Stimulated activated CD4-positive, alpha-beta T cell treated with anti-CD3 and anti-CD28 coated beads, TNF-alpha, amount 100 ng/mL, for 24 hours (primary cell): ENCODE measurements at places on chromosomes 12 and 14.

DNA sequence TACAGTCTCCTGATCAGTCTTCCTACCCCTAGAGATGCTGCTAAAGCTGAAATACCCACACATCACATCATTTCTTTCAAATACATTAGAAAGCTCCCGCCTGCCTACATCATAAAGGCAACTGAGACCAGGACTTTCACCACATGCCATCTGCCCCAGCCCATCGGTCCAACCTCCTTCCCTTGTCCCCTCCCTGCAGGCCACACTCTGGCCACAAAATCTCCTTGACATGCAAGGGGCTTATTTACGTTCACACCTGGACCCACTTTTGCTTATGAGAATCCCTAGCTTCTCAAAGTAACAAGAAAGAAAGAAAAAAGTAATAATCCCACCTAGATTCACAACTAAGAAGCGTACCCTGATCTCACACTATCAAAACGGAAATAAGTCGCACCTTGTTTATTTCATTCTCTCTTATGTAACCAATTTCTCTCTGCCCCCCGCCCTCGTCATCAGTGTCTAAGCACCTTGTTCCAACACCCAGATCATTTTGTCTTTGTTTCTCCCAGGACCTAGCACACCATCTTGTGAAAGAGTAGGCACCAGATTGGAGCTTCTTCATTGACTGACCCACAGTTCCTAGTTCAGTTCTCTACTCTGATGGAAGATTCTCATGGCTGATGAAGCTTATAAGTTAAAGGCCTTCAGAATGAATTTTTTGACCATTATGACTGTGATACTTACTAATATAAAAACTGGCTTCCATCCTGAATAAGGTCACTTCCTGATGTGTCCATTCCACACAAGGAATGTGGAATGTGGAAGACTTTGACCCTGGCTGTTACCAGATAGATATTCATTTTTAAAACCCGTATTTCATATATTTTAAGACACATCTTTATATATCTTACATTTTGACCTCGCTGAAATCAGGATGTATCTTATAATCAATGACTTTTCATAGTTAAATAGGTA is 7.7 kb downstream of the WSB2 start:
- DNase-seq = no peak

- no peak for DNase-seq
Measured at GRCh38 chr12:459430-460258, at the start of gene B4GALNT3. B4GALNT3 (plus strand) TSS chr12:459939; CDS start chr12:460377, 438 bp downstream.

DNA sequence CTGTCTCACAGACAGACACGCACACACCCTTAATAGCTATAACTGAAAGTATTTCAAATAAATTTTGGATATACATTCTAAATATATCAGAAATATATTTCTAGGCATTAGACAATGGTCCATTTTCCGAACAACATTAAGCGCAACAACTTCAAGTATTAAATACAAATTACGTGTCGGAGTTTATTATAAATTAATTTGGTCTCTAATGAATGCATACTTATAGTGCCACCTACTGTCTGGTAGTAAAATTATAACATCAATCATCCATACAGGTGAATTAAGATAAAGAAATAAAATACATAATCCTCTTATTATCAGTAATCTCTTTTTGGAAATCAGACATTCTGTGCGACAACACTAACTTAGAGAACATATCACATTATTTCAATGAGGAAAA is 27.2 kb upstream of the CMAS start:
- no peak for DNase-seq

DNA sequence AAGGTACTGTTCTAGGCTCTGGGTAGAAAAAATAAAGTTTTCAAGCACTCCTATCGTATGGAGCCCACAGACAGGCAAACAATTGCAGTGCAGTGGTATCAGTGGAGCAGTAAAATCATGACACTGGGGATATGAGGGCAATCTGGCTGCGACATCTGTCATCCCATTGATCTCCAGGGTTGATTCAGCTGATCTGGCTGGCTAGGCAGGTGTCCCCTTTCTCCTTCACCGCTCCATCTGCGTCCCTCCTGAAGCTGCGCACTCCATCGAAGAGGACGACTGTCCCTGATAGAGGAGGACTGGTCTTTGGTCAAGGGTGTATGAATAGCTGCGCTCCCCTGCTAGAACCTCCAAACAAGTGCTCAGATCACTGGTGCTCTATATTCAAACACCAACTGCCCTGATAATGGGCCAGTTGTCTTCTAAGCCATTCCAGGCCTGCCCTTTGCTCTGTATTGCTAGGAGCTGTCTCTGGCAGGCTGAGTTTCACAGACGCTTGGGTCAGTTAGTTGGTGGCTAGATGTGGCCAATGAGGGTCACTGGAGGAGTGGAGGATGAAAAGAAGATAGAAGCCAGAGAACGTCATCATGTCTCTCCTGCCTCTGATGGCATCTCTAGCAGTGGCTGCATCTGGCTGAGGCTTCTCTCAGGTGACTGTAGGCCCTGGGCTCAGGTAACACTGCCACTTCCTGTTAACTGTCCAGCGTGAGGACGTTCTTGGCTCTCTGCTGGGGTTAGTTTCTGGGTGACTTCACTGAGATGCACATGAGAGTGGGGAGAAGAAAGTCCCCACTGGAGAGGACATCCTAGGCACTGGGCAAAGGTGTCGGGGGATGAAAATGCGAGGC is 205.0 kb upstream of the FOXN3 start:
- DNase-seq = no peak

GRCh38 chr14:101257551-101257950 is 303.7 kb upstream of the DIO3 start:
- DNase-seq = no peak

DNA sequence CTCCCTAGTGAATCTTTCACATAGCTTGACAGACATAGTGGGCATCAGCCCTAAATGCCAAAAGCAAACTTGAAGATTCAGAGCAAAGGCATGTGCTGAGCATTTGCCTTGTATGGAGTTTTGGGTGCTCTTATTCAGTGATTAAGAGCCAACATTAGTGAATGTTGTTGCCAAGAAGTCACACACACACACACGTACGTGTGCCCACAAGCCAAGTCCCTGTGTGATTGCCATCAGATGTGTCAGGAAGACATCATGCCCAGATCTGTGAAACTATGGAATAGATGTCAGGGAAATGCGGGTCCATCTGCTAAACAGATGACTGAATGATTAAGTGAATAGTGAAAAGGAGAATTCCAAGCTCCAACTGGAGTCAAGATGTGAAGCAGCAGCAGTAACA is 149.0 kb downstream of the AKAP6 start:
- no peak for DNase-seq

DNA sequence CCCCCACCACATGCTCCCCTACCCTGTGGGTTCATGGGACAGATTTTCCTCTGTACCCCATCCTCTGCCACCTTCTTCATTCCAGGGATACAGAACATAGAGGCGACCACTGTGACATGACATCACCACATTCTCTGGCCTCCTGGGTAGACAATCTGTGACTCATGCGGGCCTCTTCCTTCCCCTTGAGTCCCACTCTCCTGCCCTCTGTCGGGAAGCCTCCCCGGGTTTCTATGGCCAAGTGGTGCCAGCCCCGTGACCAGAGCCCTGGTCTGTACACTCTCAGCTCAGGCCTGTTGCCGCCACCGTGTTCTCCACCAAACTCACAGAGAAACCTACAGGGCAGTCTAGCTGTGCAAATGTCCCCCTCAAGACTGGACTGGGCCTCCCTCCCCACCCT is 8.0 kb downstream of the CLMN start:
- no peak for DNase-seq

GRCh38 chr12:51323317-51323960 is 535 bp downstream of the BIN2 start:
- no peak for DNase-seq

GRCh38 chr14:73787486-73788316 is 63.9 kb upstream of the PTGR2 start:
- peak; percentile 57 for DNase-seq

DNA sequence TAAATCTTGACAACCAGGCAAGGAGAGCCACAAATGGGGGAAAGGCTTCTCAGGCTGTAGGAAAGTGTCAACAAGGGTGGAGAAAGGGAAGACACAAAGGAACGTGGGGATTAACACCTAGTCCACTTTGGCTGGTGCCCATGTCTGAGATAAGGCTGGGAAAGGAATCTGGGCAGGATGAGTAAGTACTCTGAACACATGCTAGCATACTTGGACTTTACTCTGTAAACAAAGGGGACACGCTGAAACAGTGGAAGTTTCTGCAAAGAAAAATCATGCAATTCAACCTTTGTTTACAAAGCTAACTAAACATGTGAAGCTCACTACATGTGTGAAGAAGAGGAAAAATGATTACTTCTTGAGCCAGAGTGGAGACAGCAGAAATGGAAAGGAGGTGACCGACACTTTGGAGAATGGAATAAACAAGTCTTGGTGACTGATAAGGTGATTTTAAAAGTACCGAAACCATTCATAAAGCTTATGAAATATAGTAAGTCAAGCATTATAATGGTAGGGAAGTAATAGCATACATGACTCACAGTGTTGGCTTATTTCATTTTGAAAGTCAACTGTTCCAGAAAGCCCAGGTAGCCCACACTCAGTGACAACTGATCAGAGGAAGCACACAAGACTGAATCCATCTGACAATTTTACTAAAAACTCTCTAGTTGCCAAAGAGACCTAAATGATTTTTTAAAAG is 13.2 kb downstream of the CPNE8 start:
- DNase-seq = no peak

DNA sequence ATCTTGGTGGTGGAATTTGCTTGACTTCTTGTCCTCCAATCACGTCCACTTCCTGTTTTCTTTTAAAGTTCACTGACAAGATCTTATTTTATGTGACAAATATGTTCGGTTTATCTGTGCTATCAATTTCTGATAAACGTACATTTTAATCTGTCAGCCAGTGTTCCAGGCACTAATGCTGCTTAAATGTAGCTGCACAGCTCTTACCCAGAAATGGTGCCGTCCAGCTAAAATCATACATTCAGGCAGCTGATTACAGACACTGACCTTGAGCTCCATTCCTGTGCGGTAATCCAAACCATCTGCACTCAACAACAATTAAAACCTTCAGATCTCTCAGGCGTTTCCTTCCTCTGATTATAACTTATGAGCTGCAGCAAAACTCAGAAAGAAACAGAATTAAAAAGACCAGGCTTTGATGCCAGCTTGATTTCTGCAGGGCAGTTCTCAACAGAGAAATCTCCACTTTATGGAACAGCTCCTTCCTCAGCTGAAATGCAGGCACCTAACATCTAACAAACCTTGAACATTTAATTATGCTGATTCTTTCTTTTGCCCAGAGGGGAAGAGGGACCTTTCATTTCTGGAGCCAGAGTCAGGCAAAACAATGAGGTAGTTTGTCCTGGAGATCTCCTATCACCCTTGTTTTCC is 26.4 kb upstream of the RASSF3 start:
- DNase-seq = no peak

- peak; percentile 63 for DNase-seq
Measured at GRCh38 chr12:57845478-57846284, 848 bp downstream of the CTDSP2 start.

DNA sequence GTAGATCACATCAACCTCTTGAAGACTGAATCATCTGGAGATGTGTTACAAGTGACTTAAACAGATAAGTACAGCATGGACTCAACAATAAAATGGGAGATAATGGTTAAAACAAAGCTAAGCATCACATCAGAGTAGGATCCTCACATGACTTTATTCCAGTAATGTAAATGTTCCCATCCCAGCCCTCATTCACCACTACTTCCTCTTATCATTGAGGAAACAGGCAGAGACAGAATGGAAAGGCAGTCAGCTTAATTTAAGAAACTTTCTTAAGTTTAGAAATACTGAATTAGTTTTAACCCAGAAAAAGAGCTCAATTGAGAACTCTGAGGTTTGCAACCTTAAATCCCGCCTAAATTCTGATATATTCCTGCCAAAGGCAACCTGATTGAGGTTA is 1.2 kb upstream of the ALG10 start:
- DNase-seq = no peak

- DNase-seq = no peak
Measured at GRCh38 chr14:77184396-77185092, 2.9 kb downstream of the TMEM63C start.

DNA sequence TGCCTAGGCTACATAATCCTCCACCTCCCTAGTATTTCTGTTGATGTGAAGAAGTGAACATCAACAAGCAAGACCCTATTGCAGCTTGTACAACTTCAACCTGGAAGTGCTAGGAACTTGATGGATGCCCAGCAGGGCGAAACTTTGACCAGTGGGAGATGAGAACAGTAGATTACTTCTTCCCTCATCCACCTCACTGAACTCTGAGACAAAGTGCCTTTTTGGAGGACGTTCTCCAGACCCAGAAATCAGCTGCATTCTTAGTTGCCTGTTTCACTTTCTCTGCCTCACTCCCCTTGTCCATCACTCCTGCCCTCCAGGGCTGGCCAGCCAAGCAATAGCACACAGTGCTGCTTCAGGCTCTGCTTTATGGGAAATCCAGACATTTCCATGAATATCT is 683.4 kb downstream of the GALC start:
- no peak for DNase-seq

GRCh38 chr14:100037353-100037752 is 27.9 kb upstream of the EVL start:
- DNase-seq = no peak

GRCh38 chr12:59088673-59089072 is 168.4 kb upstream of the LRIG3 start:
- no peak for DNase-seq

GRCh38 chr12:118220702-118221101 is 84.8 kb downstream of the PEBP1 start:
- DNase-seq = no peak

GRCh38 chr12:24057920-24058476 is 108.5 kb upstream of the SOX5 start:
- no peak for DNase-seq

GRCh38 chr12:13091832-13092231 is 11.6 kb downstream of the GSG1 start:
- DNase-seq = no peak

GRCh38 chr12:122421187-122421820 is 1.2 kb downstream of the CLIP1 start:
- peak; percentile 2 for DNase-seq

DNA sequence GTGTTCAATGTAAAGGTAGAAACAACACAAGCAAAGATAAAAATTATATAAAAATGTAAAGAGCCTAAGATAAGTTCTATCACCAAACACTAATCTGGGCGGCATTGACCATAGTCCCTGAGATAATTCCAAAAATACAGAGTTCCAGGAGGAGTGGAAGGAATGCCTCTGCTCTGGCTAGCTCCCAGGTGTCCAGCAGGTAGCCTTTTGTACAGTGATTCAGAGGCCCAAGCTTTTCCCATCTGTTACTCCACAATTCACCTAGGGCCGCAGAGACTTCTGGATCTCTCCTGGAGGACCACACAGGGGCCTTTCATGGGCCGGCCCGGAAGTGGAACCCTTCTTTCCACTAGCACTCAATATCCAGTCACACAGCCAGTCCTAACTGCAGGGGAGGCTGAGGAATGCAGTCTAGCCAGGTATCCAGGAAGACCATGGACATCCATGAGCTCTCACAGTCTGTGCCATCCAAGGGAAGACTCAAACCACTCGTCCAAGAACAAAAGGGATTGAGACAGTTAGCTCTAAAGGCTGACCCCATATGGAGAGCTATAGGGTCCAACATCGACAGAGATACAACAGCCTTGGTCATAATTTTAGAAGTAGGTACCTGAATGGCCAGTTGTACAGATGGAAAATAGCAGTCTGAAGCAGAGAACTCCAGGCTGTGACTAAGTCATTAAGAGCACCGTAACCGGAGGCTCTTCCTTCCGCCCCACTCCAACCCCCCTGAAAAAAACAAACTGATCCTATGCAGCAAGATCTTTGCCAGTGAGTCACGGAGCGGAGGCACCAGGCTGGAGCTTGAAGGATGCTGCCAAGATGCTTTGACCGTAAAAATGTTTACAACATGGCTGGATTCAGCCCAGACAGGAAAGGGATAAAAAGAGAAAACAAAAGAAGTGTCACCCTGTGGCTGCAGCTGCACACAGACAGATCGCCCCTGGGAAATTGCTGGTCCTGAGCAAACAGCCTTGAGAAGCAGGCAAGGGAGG is 204.8 kb downstream of the NUAK1 start:
- DNase-seq = no peak
